Fibroblast of mammary gland (primary cell): ENCODE measurements at places on chromosomes 13 and 19.
A peak's percentile ranks its signal among the peaks of the same experiment; 100 is the strongest.

DNA sequence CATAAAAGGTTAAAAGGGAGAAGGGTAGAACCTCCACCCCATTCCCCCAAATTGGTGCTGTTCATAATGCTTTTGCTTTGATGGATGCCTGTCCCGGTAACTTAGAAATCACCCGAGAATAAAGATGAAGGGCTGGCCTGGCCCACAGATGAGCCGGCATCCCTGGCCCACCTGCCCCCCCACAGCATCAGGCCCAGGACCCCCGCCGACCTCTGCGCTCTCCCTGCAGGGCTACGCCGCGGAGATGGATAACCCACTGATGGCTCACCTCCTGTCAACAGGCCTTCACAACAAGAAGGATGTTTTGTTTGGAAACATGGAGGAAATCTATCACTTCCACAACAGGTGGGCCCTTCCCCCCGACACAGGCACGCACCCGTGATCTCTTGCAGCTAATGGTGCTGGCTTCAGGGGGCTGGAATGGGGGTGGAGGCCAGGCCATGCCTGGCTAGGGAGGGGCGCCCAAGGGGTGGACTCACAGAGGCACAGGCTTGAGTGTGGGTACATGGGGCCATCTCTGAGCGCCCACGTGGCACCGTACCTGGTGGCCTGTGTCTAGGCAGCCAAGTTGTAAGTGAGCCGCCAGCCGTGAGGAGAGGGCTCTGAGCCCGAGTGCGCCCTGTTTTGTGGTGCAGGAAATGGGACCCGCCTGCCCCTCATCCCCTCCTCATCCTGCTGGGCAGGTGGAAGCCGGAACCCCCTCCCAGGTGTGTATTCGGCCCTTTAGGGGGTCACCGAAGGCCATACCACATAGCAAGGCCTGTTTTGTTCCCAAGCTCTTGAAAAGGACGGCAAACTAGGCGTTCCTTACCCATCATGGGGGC lies 23.2 kb upstream of the F7 start:
- no peak for DNase-seq

- peak; percentile 84 for DNase-seq
Measured at GRCh38 chr13:27476943-27477703, 26.8 kb upstream of the MTIF3 start.

DNA sequence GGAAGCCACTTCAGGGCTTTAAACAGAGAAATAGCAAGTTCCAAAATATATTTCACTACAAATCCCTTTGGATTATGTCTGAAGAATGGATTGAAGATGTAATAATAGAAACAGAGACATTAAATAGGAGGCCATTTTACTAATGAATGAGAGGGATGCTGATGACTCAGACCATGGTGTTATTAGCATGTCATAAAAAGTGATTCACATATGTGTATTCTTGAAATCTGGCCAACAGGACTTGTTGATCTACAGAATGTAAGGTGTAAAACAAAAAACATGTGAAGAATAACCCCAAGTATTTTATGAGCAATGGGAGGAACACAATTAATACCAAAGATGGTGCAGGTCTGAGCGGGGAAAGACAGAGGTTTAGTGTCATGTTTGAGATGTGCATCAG lies 873.7 kb downstream of the SLITRK5 start:
- no peak for DNase-seq

DNA sequence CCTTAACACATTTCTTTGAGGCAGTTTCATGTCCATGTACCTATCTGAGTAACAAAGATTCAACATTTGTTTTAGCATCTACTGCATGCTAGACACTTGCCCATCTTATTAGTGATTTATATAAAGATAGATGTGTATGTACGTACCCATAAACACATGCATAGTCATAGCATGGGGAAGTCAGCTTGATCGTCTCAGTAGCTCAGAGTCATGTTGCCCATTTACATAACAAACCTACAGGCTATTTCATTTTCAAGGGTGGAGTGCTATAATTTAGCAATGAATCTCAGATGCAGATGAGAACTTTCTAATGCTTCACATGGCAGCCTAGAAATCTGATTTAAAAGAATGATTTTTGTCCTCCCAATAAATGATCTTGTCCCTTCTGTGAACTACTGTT lies 23.5 kb downstream of the FLT1 start:
- no peak for DNase-seq

DNA sequence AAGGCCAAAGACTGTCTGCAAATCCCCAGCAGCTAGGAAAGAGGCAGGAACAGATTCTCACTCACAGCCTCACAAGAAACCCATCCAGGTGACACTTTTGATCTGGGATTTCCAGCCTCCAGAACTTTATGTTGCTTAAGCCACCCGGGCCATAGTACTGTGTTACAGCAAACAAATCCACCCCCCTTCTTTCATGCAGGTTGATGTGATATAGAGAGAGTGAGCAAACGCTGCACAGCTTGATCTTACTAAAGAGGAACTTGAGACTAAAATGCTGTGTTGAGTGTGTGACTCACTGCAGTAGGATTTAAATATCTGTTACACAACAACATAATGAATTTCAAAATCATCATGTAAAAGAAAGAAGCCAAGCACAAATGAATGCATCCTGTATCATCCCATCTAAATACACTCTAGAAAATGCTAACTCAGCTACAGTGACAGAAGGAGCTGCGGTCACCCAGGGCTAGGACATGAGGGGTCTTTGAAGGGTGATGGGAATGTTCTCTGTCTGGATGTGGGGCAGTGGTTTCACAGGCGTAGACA lies 32.2 kb downstream of the RCBTB2 start:
- DNase-seq, result peak; percentile 93

- peak; percentile 90 for DNase-seq
Measured at GRCh38 chr13:44331912-44332851, 41.4 kb upstream of the SERP2 start.

GRCh38 chr13:91329733-91330132 lies 17.8 kb upstream of the MIR17HG start:
- no peak for DNase-seq

DNA sequence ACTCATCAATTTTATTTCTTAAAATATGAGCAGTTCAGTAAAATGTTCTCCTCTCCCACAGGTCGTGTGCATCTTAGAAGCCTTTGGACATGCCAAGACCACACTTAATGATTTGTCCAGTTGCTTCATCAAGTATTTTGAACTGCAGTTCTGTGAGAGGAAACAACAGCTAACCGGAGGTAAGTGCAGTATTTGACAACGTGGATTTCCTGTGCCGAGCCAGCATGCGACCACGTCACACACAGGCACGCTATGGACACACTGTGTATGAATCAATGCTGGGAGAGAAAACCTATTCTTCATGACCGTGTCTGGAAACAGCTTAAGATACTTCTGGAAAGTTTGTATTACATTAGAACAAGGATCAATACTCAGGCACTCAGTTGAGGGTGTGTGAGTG lies 268.5 kb downstream of the MYO16 start:
- peak; percentile 63 for DNase-seq

- DNase-seq, result no peak
Measured at GRCh38 chr13:23273498-23273897, 92.7 kb downstream of the SGCG start.

GRCh38 chr13:28058866-28059613 lies 41.3 kb downstream of the FLT3 start:
- peak; percentile 38 for DNase-seq

GRCh38 chr19:55255618-55256423 lies 3.0 kb downstream of the PPP6R1 start:
- peak; percentile 81 for DNase-seq

GRCh38 chr13:37068962-37069361 lies 9.5 kb upstream of the SUPT20H start:
- DNase-seq, result peak; percentile 43

DNA sequence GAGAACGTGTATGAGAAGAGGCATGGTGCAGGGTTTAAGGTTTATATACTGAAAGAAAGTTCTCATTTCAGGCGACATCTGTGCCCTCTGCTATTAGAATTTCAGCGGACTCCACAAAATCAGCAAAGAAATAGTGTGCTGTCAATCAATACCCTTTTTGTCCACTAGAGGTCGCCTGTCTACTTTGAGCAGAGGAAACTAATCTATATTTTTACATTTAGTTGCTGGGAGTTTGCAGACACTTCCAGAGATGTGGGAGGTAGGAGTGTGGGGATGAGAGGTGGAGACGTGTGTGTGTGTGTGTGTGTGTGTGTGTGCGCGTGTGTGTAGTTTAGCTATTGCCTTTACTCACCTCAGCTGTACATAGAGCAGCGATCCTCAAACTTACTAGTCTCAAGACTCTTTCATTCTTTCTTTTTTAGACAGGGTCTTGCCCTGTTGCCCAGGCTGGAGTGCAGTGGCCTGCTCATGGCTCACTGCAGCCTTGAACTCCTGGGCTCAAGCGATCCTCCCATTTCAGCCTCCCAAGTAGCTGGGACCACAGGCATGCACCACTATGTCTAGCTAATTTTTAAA lies 9.7 kb downstream of the INAFM1 start:
- DNase-seq, result peak; percentile 71

DNA sequence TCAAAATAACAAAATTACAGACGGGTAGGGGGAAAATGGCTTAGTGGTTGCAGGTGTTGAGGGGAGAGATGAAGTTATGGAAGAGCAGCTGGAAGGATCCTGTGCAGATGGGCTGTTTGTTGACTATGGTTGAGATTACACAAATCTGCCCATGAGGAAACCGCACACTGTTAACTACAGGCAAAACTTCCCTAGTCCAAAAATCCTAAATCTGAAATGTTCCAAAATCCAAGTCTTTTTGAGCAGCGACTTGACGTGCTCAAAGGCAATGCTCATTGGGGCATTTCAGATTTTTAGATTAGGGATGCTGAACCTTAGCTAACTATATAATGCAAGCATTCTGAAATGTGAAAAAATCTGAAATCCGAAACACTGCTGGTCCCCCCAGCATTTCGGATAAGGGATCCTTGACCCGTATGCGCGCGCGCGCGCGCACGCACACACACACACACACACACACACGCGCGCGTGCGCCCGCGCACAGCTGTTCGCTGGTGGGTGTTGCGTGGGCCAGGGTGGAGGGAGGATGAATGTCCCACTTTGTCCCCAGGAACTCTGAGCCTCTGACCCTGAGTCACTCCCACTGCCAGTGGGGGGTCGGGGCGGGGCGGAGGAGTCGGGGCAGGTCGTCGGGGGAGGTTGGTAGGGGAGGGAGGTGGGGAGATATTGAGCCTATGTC lies 6.8 kb downstream of the F2RL3 start:
- peak; percentile 27 for DNase-seq

DNA sequence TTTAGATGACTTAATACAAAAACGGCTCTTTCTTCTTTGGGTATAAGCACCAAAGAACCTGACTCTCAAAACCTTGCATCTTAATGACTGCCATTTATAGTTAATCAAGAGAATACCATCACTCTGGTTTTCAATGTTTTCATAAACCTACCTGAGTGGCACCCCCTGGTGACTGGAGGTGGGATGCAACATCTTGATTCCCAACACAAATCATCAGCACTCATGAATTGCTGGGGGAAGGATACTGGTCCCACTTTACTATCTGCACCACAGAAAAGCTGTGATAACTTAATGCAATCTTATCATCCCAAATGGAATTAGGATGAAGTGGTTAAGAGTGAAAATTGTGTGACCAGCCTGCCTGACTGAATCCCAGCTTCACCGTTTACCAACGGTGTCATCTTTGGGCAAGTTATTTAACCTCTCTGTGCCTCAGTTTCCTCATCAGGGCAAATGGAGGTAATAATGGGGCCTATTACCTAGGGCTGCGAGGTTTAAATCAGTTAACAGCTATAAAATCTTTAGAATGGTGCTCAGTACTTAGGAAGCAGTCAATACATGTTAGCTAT lies 366.4 kb downstream of the KLF12 start:
- DNase-seq, result no peak

- DNase-seq, result no peak
Measured at GRCh38 chr13:46544811-46545210, 8.2 kb upstream of the LRCH1 start.

DNA sequence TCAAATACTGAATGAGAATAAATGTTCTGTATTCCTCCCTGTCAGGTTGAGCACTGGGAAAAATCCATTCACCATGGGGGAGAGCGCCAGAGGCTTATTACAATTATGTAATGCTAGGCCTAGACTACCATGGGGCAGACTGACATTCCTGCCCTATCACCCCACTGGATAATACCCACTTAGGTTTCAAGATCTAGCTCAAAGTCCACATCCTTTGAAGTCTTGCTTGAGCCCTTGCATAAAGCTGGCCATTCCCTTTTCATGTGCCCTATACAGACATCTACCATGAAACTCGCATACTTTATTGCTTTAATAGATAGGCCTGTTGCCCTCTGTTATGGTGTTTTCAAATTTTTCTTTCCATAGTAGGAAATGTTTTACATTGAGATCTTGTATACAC lies 149.3 kb downstream of the RGCC start:
- DNase-seq, result no peak

GRCh38 chr19:42577016-42577415 lies 17.7 kb downstream of the CEACAM8 start:
- no peak for DNase-seq

DNA sequence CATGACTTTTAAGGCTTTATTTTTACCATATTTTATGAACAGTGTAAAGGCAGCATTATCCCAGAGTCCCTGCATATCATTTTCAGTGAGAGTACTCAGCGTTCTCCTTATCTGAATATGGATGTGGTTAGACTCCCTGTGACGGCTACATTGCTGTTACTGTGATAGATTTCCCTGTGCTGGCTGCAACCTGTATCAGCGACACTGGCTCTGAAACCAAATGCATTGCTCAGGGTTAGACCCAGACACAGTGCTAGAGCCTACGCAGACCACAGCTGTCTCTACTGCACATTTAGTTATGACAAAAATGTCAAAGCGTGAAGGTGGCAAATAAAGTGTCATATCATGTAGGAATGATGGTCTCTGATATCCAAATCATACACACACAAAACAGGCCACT lies 138.0 kb downstream of the ENOX1 start:
- DNase-seq, result no peak

DNA sequence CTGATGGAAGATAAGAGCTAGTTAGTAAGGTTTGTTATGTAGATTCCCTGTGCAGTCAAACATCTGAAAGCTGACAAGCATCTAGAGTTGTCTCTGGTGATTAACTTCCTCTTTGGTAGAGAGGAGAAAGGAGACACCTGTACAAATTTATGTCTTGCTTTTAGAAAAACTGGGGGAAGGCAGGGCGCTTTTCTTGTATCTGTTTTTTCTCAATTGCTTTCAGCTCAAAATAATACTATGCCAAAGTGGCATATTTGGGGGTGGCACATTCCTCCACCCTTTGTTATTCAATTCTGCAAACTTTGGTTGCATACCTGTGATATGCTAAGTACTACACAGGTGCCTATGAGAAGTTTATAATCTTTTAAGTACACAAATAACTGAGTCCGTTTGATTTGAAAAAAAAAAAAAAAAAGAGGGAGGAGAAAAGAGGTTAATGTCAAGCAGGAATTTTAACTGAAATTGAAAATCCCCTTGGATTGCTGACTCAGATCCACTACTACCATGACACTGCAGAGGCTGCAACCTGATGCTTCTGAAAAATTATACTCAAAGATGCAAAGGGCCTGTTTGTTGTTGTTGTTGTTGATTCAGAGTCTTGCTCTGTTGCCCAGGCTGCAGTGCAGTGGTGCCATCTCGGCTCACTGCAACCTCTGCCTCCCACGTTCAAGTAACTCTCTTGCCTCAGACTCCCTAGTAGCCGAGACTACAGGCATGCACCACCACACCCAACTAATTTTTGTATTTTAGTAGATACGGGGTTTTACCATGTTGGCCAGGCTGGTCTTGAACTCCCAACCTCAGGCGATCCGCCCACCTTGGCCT lies 164.8 kb upstream of the NBEA start:
- no peak for DNase-seq

- no peak for DNase-seq
Measured at GRCh38 chr13:95485518-95486144, 66.9 kb upstream of the CLDN10 start.
